ENCODE measurements at places on chromosomes 16 and 17.

GRCh38 chr16:342455-343213 lies 9.9 kb downstream of the AXIN1 start:
- DNase-seq, result no peak

DNA sequence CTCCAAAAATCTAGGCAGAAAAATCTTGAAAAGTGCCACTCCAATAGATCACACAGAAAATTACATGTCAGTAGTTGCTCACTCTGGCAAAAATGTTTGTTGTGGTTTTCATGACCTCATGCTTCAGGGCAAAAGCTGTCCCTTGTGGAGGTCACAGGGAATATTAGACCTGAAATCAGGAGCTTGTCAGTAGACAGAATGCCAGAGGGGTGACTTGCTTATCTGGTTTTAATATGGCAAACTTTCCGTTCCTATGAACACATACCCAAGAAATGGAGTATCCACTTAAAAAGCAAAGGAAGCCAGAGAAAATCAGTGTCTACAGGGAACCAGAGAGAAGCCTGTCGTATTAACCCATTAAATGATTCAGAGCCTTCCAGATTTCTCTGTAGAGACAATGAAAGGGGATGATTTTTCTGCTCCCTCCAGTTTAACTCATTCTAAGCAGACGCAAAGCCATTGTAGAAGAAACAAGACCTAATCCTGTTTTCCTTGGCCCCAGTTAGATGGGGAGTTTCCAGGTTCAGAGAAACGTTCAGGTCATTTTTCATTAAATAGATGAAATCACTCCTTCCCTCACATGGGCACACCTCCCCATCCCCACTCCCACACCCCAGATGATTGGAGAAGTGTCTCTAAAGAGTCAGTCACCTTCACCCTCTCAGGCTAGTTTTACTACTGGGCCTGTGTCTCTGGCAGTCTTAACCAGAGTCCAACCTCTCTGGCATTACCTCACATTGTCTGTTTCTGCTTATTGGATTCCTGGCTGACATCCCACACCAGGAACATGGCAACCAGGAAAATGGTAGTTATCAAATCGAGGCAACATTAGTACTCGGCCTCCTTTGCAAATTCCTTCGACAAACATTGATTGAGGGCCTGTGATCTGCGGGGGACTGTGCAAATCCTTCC lies 6.0 kb downstream of the SOX9 start:
- DNase-seq, result no peak

DNA sequence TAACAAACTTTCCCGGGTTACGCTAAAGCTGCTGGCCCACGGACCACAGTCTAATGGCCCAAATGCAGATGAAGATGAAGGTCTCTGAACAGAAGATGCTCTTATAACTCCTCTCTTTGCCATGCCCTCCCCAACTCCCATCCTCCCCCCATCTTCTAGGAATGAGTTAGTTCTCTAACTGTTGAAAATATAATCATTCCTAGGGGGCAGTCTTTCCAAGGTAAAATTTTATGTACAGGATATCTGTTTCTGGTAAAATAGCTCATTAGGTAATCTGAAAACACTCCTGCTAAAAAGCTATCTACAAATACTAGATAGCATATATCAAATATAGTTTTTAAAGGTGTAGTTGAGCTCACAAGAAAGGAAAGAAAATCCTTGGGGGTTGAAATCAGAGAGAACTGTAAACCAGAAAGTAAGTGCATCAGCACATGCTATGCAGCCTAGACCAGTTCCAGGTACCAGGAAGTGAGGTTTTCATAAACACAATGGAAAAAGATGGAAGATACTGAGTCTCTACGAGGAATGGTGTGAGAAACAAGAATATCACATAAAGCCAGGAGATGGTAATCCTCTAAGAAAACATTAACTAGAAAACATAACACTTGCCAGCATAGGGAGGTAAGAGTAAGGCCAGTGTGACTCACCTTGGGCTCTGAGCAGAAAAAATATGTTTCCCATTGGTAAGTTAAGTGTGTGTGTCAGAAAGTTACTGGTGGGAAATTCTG lies 38.1 kb downstream of the CMC2 start:
- DNase-seq, result no peak

GRCh38 chr17:9874722-9875121 lies 30.3 kb downstream of the RCVRN start:
- DNase-seq, result no peak

DNA sequence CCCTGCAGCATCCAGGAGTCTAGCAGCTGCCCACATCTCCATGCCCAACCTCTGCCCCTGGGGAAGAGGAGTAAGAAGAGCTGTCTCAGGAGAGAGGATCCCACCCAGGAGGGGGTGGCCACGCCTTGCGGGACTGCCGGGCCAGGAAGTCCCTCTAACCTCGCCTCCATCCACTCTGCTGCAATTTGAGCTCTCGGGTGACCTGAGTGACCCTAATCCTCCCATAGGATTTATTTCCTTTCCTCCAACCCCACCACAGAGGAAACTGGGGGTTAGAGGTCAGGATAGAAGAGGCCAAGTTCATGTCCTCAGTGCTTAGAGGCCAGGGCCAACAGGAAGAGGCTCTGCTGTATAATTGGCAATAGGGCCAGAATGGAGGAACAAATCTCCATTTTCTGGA lies 22.6 kb upstream of the NGFR start:
- DNase-seq, result no peak

- no peak for DNase-seq
Measured at GRCh38 chr16:72853575-72854266, 194.2 kb downstream of the ZFHX3 start.

- DNase-seq, result no peak
Measured at GRCh38 chr17:77491921-77492445, 351.2 kb downstream of the SEC14L1 start.

DNA sequence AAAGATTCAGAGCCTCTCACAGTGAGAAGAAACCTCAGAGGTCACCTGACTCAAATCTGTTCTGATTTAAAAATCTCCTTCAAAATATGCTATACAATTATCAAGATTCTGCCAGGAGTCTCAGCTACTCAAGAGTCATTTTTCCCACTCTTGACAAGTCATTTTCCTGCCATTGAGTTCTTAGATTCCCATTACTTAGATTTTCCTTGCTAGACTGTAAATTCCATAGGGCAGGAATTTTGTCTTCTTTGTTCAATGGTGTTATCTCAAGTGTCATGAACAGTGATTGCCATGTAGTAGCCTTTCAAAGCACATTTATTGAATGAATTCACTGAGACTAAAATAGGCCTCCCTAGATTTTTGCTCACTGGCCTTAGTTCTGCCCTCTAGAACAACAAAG lies 95.9 kb downstream of the PCTP start:
- no peak for DNase-seq

GRCh38 chr17:50289991-50290702 lies 15.9 kb downstream of the TMEM92 start:
- no peak for DNase-seq

DNA sequence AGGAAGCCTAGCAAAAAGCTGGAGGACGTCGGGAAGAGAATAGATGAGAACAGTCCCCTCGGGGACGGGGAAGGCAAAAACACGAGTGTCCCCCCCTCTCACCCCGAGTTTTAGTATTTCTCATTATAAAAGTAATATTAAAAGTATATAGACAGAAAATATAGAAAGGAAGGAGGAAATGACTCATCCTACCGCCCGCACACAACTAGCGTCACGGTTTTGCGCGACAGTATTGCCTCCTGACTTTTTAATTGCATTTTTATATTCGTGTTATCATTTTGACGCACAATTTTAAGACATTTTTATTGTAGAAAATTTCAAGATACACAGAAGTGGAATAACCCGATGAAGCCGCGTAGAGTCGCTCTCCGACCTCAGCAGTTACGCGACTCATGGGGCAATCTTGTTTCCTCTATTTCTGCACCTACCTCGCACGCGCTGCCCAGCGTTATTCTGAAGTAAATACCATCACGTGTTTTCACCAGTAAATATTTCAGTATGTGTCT lies 652 bp upstream of the SLC25A19 start:
- peak; percentile 7 for DNase-seq

- DNase-seq, result no peak
Measured at GRCh38 chr17:70084476-70084875, 9.5 kb downstream of the KCNJ16 start.

DNA sequence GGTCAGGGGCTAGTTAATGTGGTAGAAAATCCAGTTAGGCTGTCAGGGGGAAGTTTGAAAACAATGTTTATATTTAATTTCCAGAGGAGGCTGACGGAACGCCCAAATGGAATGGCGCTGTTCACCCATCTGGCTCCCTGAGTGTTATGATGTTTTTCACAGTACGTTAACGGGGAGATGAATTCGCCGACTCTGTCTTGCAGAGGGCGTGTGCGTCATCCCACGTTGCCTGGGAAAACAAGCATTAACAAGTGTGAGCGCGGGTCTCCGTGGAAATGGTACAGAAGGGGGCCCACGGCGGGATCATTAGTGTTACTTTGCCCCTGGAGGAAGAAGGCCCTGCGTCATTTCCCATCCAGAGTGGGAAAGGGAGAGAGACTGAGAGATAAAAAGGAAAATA lies 29.6 kb downstream of the RGS9 start:
- no peak for DNase-seq

DNA sequence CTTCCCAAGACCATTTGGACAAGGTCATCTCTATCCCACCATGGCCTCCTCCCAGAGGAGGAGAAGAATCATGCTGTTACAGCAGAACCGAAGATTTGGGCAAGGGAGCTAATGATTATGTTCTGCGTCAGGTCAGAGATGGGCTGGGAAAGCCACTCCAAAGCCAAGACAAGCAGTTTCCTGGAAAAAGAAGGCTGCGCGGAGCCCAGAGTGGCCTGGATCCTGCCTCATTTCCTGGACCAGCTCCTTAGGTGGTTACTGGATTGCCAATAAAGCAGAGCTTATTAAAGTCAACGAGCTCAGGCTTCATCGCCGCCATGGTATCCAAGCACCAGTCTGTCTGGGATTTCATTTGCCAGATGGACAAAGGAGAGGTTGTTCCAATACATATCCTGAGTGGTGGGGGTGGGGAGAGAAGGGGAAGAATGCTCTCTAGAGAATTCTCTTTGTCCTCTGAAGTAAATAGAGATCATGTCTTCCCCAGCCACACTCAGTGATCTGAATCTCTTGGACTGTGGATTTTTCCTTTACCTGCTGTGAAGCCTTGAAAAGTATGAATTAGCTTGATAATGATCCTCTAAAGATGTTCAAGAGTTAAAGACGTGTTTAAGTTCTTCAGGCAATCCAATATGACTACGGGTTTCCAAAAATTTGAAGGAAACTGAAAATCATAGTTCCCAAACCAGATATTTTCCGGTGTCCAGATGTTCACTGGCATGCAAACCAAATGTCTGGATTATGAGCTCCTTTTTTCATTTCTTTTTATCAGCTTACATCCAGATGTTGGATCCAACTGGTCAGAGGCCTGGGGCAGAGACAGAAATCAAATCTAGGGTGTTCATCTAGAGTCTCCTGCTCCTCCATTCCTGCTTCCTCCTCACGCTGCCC lies 17.7 kb downstream of the PRAC1 start:
- no peak for DNase-seq

GRCh38 chr17:71392715-71393567 lies 727.9 kb upstream of the SOX9 start:
- DNase-seq, result no peak

- no peak for DNase-seq
Measured at GRCh38 chr17:61129267-61130254, 270.1 kb upstream of the TBX2 start.

- no peak for DNase-seq
Measured at GRCh38 chr17:17114592-17115225, 72.5 kb downstream of the MPRIP start.

GRCh38 chr16:64702415-64702814 lies 419.4 kb downstream of the CDH11 start:
- no peak for DNase-seq

DNA sequence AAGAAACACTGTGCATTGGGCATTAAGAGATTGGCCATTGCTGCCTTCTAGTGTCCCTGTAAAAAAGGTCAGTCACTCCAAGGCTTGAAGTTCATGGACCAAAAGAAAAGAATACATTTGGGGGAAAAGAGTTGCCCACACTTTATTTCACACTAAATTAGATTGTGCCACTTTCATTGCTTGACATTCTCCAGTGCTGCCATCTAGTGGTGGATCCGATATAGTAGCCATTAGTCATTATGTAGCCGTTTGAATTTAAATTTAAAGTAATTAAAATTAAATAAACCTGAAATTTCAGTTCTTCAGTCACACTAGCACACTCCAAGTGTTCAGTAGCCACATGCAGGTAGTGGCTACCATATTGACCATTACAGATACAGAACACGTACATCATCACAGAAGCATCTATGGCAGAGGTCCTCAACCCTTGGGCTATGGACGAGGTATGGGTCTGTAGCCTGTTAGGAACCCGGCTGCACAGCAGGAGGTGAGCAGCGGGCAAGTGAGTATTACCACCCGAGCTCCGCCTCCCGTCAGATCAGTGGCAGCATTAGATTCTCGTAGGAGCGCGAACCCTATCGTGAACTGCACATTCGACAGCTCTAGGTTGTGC lies 21.9 kb upstream of the CDH5 start:
- no peak for DNase-seq

DNA sequence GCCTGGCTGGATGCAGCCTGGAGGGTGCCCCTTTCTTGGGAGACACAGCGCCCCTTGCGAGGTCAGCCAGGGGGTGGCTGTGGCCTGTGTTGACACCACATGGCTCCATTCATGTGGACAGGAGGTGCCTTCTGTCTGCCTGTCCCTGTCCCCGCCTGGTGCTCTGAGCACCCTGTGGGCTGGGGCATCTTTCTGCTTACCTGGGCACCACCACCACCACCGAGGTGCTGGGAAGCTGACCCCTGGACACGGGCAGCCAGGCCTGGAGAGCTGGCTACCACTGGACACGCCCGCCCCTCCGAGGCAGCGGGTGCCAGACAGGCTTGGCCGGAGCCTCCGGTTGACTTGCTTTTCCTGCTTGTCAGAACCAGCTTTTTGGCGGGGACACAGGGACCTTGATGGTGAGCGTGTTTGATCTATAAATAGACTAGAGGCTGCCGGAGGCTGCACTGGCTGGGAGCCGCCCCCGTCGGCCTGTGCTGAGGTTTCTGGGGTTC lies 121.3 kb upstream of the GSE1 start:
- DNase-seq, result no peak

DNA sequence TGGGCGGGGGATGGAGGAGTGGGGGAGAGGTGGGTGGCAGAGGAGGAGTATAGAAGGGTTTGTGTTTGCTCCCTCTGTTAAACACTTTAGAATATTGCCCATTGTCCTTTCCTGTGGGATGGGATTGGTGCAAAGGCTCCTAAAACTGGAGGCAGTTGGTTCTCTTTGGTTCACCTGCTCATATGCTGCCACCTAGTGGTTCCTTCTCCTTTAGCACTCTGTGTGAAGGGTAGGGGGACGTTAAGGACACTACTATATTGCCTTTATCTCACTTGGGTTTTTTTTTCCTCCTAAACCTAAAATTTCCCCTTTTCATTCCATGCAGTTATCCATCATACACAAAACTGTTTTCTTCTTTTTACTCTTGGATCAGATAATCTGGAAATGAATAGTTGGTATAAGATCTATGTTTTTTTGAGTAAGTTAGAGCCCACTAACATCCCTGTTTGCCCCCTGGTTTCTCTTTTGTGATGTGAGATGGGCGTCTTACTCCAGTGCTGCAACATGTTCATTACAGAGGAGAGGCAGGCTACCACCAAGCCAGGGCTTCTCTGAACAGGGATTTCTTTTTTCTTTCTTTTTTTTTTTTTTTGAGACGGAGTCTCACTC lies 23.8 kb downstream of the SNX11 start:
- DNase-seq, result no peak

Measured in stimulated activated CD4-positive, alpha-beta T cell treated with anti-CD3 and anti-CD28 coated beads, Interleukin-1b, Interleukin-23, amount 100 ng/mL, for 1 hour (primary cell).